Activated CD4-positive, CD25-positive, alpha-beta regulatory T cell treated with anti-CD3 and anti-CD28 coated beads, Interleukin-2, amount 50 U/mL, for 16 hours (primary cell): ENCODE measurements at places on chromosomes 5 and 9.

DNA sequence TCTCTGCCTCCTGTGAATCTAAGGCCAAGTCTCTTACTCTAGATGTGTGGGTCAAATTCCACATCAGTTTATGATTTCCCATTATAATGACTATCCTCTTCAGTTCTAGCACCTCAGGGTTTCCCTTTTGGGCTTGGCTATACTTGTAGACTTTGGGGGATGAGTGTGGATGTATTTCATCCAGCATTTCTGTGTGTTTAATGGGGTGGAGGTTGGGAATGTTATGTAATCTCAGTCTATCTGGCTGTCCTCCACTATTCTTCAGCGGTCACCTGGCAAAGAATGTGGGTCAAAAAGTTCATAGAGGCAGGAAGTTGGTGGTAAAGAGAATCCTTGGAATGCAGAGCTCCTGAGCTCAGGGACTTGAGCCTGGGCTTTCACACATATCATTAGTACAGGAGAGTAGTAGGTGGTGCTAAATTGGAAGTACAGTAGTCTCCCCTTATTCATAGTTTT lies 64.9 kb downstream of the CFAP95 start:
- DNase-seq: no peak

GRCh38 chr5:135242021-135242865 lies 156.8 kb downstream of the MACROH2A1 start:
- DNase-seq: no peak

DNA sequence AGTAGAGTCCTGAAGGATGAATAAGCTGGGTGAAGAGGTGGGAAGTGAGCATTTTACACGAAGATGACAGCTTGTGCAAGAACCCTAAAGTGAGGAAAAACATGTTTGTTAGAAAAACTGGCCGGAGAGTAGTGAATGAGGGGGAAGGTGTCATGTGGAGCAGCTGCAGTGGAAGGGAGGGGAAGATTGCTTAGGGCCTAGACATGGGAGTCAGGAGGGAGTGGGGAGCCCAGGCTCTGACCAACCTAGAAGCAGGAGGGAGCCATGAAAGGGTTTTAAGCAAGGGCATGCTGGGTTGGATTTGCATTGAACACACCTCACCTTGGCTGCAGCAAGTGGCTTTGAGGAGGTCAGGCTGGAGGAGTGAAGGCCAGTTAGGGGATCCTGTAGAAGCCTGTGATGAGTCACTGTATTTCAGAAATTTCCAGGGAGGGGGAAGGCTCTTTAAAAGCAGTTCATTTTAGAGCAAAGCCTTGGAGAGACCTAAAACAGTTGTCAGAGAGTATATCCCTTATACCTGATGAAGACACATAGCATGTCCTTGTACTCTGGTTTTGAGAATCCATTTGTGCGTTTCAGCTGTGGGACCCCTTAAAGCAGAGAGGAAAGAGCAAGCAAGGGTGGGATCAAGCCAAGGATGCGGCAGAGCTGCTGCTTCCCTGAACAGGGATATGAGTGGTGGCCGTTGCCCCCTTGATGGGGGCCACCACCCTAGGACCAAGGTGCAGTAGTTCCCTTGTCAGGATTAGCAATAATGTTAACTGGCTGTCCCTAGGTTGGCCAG lies 45.4 kb downstream of the ANGPTL2 start:
- DNase-seq: no peak

DNA sequence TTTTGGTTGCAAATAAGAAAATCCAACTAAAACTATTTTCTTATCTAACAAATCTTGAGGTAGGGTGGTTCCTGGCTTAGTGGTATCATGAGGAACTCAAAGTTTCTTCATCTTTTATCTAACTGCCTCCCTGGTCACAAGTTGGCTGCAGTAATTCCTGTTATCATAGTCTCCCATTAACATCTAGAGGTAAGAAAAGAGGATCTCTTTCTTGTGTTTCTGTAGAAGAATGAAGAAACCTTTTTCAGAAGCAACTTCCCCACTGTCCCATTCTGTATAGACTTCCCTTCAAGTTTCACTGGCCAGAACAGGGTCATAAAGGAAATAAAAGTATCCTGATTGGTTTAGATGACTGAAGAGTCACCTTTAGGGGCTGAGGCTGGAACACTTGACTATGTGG lies 81.8 kb upstream of the ELL2 start:
- DNase-seq: no peak

DNA sequence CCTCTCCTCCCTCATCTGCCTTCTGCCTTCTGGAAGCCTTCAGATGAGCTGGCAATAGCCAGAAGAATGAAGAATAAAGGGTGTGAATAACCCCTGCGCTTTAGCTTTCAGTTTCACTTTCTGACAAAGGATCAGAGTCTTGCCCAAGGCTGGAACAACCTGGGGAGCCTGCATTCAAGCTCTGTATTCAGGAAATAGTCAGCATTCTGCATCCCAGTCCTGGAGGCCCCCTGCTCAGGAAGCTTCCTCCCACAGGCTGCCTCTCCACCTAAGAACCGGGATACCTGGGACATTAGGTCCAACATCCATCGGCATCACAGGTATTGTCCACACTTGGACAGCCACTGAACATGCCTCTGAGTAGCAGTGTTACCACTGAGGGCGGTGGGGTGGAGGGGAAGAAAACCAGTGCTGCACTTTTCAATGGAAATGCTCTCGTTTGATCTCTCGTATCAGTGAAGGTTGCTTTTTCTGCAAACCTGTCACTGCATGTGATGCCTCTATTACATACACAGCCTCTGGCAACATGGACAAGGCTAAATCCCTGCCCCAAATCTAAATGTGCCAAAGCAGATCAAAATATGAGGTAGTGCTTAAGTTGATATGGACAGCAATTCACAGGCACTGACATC lies 39.8 kb upstream of the ACO1 start:
- no peak for DNase-seq

DNA sequence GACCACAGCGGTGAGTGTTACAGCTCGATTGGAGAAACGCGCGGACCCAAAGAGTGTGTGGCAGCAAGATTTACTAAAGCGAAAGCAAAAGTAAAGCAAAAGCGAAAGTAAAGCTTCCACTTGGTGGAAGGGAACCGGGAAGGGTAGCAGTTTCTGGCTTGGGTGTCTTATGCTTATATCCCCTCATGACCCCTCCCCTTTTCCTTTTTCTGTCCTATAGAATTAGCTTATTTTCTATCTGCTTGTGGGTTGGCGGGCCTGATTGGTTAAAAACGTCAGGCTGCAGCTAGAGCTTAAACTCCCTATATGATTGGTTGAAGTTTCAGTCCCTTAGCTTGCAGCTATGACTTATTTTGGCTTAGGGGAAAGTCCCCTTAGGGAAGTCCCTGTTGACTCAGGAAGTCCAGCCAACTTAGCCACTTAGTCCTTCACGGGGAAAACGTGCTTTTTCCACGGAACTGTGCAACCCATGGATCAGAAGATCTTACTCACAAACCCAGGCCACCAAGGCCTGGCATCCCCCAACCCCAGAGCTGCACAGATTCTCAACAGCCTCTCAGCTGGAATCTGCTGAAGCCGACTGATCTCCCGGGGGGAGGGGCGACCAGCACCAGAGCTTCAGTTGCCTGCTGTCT lies 114.2 kb upstream of the ADAMTS16 start:
- no peak for DNase-seq

DNA sequence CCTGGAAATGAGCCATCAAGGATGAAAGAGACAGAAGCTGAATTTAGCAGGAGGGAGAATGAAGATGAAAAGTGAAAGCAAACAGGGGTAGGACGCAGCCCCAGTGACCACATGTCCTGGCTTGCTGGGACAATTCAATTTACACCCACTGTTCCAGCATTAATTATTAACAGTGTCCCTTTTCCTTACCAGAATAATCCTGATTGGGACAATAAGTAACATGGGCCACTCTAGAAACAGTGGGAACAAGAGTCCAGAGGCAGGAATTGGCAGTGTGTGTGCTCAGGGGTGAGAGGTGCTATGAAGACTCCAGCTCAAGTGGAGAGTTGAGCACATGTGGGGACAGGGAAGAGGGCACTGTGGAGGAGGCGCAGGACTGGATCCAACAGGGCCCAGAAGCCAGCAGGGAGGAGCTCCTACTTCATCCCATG lies 147.1 kb downstream of the C5orf15 start:
- no peak for DNase-seq

DNA sequence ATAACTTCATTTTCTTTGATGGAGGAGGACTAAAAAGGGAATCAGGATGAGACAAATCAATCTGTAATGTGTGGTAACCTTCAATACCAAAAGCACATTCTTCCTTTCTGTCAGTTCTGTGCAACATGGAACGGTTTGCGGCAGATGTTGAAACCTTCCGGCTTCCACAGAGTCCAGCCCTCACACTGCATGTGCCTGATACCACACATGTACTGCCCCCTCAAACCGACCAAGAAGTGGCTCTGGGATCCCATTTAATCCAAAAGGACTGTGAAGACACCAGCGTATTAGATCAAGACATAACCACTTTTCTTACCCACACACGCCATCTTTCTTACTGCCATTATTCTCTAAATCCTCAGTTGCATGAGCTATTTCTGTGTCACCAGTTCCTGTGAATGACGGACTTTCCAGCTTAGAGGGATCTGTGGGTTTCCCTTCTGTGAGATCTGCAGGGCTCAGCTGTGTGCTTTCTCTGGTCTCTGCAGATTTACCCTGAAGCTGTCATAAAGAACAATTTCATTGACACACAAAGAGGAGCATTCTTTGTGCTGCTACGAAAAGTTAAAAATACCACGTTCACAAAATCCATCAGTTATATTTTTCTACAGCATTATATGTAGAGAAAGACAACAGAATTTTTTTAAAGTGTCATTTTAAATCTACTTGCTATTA lies 25.8 kb downstream of the NSUN2 start:
- no peak for DNase-seq

- DNase-seq: no peak
Observed at GRCh38 chr5:1943481-1943880, 60.8 kb upstream of the IRX4 start.

DNA sequence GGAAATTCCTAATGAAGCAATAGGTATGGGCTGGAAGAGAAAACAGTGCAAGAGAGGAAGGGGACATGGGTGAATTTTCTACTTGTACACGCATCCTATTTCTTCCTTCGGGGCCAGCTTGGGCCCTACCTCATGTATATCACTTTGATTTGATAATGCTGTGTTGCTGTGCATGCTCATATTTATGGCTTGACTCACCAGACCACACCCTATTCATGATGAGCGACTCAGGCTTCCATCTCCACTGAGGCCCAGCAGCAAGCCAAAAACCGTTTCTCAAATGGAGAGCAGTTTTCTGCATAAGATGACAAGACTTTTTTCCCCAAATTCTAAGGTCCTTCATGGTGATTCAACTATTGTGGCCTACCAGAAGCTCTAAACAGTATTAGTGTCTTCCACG lies 2039.1 kb upstream of the CDH9 start:
- no peak for DNase-seq

DNA sequence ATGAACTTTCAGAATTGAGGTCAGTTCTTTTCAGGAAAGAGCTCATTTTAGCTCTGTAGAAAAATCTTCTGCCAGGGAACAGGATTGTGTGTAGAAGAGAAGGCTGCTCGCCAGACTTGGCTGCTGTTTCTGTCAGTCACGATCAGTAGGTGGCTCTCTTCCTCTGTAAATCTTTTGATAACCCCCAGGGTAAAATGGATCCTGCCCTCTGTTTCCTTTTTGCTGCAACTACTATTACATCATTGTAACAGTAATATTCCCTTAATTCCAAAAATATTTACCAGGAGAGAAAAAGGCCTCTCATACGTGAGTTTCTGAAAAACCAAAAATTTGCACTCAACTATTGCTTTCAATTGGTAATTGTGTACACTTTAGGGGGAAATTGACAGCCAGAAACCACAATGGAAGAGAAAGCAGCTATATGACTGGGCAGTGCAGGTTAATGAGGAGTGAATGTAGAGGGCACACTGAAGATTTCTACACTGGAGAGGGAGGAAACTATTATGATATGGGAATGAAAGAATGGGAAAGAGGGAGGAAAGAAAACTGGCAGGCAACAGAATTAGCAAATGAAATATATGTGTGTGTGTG lies 12.3 kb downstream of the IFNA21 start:
- no peak for DNase-seq

- DNase-seq: no peak
Observed at GRCh38 chr9:76018235-76018634, 127.8 kb downstream of the PCSK5 start.

GRCh38 chr9:131773911-131774379 lies 34.1 kb upstream of the RAPGEF1 start:
- DNase-seq: no peak

DNA sequence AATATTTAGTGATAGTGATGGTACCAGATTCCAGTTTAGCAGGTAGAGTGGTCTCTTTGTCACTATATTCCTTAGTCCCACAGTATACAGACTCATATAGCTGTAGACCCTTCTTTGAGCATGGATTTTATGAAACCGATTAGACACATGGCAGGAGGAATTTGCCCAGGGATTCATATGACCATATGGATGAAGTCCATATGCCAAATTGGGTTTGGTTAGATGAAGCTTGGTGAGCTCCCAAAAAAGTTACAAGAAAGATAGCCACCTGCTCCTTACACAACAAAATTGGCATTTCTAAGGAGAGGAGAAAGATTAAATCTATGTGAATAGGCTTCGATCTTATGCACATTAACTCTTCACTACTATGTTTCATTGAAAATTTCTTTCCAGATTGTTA lies 211.4 kb downstream of the CWC27 start:
- DNase-seq: no peak

DNA sequence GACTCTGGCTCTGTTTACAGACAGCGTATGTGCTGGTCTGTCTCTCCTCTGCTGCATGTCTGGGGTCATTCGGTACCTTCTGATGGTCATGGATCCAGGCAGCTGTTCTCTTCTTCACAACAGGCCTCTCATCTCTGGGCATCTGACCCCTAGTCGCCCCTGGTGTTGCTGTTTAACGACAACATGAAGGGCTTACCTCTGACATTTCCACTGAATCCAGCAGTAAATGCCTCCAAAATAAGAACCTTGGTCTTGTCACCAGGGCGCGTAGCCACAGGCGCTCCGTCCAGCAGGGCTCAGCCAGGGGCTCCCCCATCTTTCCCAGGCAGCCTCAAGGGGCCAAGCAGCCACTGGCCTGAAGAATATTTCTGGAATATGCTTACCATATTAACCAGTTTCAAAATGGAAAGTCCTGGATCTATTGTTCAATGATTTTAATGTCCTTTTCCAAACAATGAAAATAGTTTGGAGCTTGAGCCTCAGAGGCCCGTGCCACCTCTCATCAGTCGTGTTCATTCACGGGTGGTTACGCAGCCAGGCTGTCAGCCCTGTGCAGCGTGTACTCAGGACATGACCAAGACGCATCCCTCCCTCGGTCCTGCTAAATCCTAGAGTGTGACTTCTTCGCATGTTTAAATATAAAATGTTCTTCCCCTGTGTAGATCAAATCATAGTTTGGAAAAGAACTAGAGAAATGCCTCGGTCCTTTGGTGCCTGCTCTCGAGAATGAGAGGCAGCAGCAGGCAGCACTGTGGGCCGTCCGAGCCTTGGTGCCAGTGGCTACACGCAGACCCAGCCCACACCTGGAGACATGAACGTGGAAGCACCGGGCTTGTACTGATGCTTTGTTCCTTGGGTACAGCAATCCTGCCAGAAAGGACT lies 30.1 kb upstream of the LRRC14B start:
- DNase-seq: no peak
